ENCODE measurements at places on chromosomes 5 and 9.

GRCh38 chr5:10400831-10401230 is 40.8 kb upstream of the ROPN1L start:
- peak; percentile 16 for DNase-seq

GRCh38 chr5:124253203-124253810 is 493.1 kb downstream of the ZNF608 start:
- no peak for DNase-seq

GRCh38 chr5:33817301-33817700 is 74.5 kb downstream of the ADAMTS12 start:
- DNase-seq, result peak; percentile 85

- DNase-seq, result peak; percentile 55
Measured at GRCh38 chr9:137740312-137740711, 121.5 kb downstream of the EHMT1 start.

GRCh38 chr5:84494453-84494852 is 109.8 kb upstream of the EDIL3 start:
- DNase-seq, result peak; percentile 94

GRCh38 chr9:16154521-16155078 is 601.8 kb downstream of the CCDC171 start:
- peak; percentile 44 for DNase-seq

DNA sequence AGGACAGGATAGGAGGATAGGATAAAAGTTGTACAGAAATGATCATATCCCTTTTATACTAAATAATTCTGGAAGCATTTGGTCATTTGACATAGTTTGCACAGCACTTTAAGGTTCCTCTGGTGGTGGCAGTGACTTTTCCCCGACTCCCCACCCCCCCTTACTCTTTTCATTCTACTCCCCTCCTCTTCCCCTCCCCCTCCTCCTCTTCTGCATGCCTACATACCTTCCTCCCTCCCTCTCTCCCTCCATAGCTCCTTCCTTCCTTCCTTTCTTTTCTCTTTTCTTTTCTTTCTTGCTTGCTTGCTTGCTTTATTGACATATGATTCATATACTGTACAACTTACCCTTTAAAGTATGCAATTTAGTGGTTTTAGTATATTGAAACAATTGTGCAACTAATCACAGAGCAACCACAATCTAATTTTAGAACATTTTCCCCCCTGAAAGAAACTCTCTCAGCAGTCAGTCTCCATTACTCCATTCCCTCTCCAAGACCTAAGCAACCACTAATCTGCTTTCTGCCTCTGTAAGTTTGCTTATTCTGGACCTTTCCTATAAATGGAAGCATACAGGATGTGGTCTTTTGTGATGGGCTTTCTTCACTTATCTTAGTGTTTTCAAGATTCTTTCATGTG is 159.0 kb downstream of the HACD4 start:
- DNase-seq, result peak; percentile 95

GRCh38 chr5:76125888-76126287 is 42.7 kb downstream of the SV2C start:
- no peak for DNase-seq

- DNase-seq, result peak; percentile 87
Measured at GRCh38 chr5:168851902-168852321, 272.7 kb upstream of the PANK3 start.

- DNase-seq, result no peak
Measured at GRCh38 chr9:37986771-37987258, 82.2 kb downstream of the SHB start.

DNA sequence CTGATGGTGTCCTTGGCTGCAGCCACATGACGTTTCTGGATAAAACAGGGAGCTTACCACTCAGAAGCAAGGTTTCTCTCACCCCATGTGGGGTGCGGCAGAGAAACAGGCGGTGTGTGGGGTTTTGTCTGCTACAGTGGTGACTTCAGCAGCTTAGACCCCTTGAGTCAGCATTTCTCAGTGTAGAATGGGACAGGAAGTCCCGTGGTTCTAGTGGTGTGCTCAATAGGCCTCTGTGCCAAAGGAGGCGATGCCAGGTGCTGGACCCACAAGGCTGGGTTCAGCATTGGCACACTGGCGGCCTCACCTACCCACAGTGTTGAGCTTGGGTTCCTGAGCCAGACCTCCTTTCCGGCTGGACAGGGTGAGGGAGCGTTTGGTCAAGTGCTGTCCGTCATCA is 125.2 kb upstream of the SMIM23 start:
- DNase-seq, result no peak

DNA sequence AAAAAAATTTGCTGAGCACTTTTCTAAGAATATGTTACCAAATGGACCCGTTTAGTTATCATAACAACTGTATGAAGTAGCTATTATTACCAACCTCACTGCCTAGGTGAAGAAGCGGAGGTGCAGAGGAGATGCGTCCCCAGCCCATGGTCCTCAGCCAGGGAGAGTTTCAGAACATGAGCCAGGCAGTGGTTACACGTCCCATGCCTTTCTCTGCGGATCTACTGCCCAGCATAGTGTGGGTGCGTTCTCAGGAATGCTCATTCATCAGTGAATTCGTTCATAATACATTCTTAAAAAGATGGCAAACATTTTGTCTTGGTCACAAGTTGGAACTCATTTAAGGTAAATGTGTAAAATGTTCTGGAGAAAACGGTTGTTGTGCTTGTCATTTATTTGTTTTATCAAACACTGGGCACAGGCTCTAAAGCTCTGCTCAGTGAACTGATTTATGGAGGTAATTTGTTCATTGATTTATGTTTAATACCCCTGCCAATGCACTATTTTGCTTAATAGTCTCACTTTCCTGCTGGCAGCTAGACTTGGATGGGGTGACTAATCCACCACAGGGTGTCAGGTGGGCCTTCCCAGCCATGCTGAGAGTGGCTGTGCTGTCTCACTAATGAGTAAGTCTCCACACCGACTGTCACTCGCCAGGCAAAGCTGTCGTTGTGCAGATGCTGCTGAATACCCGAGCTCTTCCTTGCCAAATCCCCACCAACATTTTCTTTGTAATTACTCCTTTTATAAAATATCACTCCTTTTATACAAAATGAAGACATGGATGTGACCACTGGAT is 248.8 kb downstream of the TENT4A start:
- DNase-seq, result no peak

- no peak for DNase-seq
Measured at GRCh38 chr5:67674159-67674655, 477.6 kb upstream of the CD180 start.

DNA sequence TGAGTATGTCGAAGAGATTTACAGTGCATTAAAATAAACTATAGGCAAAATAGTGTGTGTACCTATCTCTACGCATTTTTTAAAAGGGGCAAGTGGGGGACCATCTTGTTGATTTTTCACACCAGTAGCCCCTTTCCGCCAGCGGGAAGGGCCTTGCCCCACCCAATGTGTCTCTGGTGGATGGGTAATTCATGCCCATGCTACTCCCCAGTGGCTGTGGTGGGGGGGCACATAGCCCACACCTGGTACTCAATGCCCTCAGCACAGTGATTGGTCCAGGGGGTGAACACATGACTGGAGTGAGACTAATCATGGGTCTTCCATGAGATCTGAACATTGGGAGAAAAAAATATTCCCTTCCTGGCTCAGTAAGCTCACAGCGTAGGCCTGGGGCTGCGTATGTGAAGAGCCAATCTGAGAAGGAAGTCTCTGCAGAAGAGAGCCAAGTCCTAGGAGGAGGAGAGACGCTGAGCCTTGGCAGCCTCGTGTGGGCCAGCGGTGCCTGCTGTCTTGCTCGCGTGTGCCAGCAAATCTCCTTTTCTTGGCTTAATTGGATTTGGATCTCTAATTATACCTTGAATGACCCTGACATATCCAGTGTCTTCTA is 103.4 kb downstream of the ADAMTS2 start:
- DNase-seq, result no peak

- DNase-seq, result no peak
Measured at GRCh38 chr5:179112469-179113142, 52.4 kb downstream of the ZNF354C start.

DNA sequence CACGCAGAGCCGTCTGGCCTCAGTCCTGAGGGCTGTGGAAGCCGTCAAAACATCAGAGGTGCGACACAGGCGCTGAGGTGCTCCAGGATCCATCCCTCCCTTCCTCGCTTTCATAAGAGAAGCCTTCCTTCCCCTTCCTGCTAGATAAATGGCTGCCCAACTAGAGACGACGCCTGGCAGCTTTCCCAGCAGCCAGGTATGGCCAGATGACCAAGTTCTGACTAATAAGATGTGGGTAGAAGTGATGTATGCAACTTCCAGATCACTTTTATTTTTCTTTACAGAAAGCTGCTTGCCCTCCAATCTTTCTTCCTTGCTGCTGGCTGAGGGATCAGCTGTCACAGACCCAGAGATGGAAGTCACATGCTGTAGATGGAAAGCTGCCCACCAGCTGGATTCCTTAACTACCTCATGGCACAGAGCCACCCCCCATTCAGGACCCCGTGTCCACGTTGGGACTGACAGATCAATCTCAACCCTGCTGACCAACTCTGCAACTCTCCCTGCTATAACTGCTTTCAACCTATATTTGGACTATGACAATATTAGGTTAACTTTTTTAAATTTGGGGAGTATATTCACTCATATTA is 8.8 kb downstream of the MAPK9 start:
- DNase-seq, result no peak

DNA sequence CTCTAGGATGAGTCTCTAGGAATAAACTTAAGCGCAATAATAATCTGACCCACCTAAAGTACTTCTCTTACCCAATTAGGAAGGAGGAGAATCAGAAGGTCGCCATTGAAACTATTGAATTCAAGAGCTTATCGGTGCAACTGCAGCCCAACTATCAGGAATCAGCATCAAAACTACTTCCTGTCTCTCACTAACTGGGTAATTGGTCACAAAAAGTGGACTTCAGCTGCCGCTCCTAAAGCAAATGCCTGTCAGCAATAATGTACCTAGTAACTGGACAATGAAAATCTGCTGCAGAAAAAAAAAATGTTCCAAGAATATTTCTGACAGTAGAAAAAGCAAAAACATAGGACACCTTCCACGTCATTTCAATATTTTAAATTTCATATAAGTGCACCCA is 3.3 kb downstream of the OR1L8 start:
- DNase-seq, result no peak

DNA sequence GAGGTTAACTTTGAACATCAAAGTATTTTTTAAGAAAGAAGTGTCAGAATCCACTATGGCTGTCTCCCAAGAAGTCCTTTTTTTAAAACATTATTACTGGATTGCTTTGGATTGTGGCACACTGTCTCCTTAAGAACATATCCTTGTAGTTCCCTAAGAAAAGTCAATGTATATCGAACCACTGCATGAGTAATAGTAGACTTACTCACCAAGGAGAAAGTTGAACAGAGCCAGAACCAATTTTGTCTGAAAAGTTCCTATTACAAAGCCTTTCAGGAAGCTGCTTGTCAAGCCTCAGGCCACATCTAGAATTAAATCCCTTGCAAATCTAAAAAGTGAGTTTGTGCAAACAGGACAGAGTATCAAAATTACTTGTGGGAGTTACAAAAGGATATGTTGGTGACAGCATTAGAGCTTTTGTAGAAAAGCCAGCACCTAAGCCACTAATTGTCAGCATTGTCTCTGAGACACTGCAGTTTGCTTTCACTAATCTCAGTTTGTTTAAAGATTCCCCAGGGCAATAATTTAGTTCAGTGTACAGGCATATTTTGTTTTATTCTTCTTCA is 195.4 kb downstream of the MPDZ start:
- peak; percentile 68 for DNase-seq

DNA sequence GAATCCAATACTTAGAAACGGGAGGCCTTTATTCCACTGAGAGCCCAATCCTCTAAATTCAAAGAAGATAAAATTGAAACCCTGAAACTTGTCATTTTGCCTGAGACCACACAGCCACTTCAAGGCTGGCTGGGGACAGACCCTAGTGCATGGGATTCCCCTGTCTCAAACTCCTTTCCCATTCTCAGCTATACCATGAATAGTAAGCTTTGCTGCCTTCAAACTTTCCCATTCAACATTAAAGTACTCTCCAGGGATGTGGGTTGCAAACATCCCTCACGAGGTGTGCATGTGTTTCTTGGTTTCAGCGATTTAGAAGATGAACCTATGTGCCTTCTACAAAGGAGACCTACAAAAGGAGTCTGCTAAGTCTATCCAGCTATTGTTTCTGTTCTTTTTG is 64.6 kb downstream of the GABRB2 start:
- DNase-seq, result no peak

DNA sequence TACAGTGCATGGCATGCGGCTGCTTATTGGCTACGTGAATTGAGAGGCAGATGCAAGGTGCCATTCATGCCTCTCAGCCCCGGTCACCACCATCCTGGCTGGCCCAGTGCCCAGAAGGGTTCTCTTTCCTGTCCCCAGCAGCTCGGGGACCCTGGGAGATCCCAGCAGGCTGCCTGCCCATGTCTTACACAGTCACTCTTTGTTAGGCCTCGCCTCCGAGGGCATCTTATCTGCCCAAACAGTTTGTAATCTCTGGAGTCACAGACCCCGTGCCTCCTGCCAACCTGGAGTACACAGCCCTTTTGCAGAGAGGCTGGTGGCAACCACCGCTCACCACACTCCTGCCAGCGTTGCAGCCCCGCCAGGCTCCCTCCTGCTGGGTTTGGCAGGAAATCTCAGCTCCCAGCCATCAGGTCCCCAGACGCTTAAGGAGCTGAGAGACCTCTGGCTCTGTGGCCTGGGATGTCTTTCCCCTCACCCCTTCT is 7.0 kb upstream of the AK1 start:
- no peak for DNase-seq

- no peak for DNase-seq
Measured at GRCh38 chr9:97384406-97385262, 27.3 kb upstream of the TDRD7 start.

DNA sequence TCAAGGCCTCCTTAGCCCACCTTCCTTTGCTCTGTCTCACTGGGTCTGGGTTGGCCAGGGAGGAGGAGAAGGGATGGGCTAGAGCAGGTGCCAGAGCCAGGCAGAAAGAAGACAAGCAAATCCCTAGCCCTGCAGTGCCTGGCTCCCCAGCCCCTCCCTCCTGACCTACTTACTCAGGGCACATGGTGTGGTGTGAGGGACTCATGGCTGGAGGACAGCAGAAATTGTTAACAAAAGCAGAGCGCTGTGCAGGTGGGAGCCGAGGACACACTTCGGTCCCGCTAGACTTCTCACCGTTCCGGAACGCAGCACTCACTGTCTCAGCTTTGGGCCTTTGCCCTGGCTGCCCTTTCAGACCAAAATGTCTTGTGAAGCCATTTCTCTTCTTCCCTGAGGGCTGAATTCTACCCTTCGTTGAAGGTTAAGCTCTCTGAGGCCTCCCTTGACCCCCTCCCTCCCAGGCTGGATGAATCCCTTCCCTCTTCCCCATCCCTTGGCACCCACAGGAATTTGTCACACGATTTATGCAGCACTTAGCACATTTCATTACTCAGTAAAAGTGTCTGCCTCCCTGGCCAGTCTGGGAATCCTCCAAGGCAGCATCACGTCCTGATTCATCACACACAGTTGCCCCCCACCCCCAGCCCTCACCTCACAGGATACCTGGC is 263.9 kb upstream of the TRPC7 start:
- peak; percentile 10 for DNase-seq

DNA sequence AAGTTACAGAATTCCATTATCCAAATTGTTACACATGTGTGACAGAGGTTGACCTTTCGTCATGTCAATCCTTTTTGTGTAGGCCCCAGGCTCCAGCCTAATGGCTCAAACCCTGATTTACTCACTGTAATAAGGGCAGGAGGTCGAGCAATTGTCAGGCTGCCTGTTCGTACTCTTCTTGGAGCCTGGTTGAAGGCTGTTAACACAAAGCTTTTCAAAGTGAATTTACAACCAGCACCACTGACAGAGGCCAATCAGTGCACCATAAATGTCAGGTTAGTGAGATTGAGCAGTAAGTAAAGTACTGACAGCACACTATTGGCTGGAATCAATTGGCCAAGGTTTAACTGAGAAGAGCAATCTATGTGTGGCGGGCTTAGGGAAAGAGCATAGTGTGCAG is 16.8 kb downstream of the PRDM6 start:
- no peak for DNase-seq

GRCh38 chr9:85740787-85741094 is 1.0 kb downstream of the AGTPBP1 start:
- DNase-seq, result no peak

Measured in fibroblast of skin of right biceps (primary cell).